ENCODE measurements at places on chromosomes 3 and 15.

DNA sequence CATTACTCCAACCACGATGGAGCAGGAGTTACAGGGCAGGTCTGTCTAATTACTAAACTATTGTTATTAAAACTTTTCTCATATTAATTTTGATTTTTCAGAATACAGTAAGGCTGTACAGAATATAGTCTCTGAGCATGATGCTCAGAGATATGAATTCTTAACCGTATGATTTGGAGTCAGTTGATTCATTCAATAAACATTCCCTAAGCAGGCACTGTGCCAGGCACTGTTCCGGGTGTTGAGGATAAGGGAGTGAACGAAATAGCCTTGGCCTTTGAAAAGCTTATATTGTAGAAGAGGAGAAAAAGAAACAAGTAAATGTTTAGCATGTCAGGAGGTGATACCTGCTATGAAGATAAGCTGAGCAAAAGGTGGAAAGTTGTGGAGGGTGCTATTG, 187.3 kb downstream of the KCNAB1 start:
- no peak for DNase-seq

GRCh38 chr3:143848704-143849103, 436 bp upstream of the SLC9A9 start:
- DNase-seq, result no peak

GRCh38 chr15:50224606-50225005, 40.9 kb downstream of the HDC start:
- DNase-seq, result no peak

DNA sequence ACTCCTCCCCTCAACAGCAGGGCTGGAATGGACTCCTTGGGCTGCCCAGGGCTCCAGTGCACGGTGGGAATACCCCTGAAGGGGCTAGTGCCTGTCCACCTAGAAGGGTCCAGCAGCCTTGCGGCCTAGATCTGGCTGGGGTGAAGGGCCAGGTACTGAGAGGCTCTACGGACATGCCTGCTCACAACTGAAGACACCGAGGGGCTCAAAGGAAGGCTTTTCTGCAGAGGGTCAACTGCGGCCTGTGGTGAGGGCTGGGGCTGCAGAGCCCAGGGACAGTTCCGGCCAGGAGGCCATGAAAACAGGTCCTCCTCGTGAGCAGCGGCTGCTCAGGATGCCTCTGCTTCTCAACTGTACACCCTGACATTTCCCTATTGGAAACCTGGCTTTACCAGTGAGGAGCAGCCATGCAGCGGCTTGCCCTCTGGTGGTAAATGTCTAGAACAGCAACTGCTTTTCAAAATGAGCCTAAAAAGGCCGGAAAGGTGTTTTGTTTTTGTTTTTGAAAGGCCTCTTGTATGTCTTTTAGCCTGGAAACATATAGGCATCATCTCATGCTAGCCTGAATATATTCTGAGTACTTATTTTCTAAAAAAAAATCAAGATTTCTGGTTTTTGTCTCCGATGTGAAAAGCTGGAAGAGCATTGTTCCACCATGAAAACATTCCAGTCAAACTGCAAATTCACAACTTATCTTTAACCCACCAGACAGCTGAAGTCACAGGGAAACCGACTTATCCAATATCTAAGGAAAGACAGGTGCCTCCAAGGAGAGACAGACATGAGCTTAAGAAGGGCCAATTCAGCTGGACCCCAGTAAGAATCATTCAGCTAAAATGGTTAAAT, 163.4 kb downstream of the KLF13 start:
- DNase-seq, result peak; percentile 63

DNA sequence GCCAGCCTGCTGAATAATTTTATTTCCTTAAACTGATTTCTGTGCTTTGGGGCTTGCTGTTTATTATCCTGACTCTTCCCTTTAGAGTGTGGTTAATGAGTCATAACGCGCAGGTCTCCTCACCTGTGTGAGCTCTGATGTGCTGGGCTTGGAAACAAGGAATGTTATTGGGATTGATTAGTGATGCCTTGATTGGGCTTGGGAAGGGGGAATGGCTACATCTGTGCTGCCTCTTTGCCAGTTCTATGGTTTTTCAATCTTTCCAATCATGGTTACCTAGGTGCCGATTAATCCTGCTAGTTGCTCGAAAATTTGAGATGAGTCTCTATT, 161.0 kb downstream of the THSD4 start:
- DNase-seq, result no peak

DNA sequence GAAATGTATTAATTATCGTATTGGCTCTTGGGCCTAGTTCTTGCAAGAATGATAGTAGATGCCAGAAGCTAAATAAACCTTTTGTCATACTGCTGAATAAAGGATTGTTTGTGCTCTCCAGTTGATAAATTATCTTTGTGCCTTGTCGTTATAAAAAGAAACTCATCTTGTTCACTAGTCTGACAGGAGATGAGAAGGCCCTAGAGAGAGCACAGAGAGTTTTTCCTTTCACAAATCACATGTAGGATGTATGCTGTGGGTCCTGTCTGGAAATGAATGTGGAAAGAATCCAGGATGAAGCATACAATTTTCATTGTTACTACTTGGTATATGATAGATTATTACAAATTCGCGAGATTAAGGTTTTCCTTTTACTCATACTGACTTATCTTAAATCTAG, 113.0 kb downstream of the NLGN1 start:
- no peak for DNase-seq

GRCh38 chr15:91468871-91469580, 369.0 kb downstream of the SV2B start:
- DNase-seq, result no peak

DNA sequence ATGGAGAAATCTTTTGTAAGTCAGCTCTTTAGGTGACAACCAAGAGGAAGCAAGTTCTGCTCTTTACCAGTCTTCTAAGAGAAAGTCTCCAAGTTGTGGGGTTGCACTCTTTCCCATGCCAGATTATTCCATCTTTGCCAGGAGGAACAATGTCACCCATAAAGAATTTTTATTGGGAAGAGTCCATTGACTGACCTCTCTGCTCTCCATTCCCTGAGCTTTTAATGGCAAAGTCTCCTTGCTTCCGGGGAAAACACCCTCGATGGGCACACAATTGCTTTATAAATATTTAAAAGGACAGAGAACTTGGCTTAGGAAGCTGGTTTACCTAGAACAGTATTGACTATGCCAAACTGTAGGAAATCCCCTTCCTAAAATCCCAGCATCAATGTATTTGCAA, 19.9 kb upstream of the UBE2E1 start:
- DNase-seq, result no peak

DNA sequence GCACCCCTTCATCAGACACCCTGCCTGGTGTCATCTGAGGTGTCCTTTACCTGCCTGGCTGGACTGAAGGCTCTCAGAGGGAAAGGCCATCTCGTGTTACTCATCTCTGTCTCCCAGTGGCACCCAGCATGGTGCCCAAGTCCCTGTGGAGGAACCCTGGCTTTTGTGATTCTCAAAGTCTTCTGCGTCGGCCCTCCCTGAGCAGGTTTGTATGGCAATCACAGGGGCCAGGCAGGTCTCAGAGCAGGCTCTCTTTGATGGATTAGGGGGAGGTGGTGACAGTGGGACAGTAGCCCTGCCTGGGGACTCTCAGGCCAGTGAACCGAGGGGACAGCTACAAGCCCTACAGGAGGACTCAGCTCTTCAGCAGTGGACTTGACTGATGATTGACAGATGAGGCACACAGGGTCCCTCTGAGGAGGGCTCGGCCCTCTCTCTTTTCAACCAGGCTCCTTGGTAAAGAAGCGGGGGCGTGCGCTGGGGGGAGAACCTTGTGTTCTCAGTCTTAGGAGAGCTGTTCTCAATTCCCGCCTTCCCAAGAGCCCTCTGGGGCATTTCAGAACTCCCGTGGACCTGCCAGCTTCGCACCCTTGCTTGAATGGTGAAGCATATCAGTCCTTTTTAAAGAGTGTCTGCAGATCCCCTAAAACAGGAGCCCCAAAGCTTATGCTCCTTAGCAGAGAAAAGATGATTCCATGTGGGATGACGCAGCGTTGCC, 108.3 kb downstream of the VGLL4 start:
- DNase-seq, result no peak

GRCh38 chr3:119898478-119899191, 116.7 kb downstream of the NR1I2 start:
- DNase-seq, result no peak

DNA sequence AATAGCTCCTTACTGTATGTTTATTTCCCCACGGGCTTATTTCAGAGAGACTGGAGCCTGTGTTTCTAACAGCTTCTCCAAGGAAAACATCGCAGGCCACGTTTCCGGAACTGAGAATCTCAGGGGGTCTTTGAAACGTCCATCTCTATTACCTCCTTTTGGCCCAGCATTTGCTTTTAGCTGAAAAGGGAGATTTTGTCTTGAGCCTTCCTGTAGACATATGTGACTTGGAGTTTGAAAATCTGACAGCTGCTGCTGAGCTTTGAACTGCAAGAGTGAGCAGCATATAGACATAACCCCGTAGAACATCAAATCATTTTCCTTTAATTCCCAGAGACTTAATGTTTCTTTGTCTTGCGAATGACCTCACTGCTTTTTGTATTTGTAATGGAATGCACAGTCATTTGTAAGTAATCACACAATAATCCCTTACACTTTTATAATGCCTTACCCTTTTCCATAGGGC, 54.6 kb downstream of the LPP start:
- no peak for DNase-seq

DNA sequence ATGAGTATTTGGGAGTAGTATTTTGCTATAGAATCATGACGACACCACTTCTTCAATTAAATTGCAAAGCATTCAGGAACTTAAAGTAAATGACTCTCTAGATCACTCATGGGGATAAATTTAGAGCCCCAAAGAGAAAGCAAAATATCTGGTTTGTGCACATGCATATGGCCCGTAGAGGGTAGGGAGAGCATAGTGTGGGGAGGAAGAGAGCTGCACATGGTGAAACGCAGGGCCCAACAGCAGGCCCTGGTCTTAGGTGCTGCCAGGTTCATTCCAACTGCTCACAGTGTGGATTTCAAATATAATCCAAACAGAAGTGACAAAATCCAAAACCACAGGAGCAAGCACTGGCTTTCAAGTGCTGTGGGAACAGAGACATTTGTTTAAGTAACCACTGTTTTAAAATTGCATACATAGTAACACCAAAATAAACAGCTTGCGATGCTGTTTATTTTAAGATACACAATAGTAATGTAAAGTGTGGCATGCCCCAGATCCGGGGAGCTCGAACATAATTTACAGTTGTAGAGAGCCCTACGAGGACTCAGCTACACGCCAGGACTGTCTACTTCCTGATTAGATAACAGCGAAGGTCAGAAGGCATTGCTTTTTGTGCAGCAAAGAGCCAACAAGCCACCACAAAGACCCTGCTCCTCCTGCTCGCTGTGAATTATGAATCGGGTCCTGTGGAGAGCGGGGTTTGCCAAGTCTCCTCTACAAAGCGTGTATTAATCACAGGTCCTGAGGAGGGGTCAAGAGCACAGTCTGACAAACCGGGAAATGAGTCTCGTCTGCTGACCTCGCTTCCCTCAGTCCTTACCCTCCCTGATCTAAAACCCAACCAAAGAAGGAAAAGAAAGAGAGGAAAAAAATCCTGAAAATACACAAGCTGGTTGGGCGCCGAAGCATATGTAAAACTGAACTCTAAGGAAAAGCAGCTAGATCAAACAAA, 80.6 kb downstream of the MEIS2 start:
- DNase-seq, result no peak

GRCh38 chr3:63364495-63364894, 86.4 kb downstream of the SYNPR start:
- no peak for DNase-seq

- DNase-seq, result no peak
Observed at GRCh38 chr15:32819448-32819847, 101.6 kb downstream of the GREM1 start.

- DNase-seq, result no peak
Observed at GRCh38 chr3:79810581-79810980, 42.8 kb upstream of the ROBO1 start.

GRCh38 chr3:109784285-109784684, 446.9 kb upstream of the DPPA4 start:
- DNase-seq, result no peak

- no peak for DNase-seq
Observed at GRCh38 chr3:102054543-102055080, 205.3 kb downstream of the NFKBIZ start.

DNA sequence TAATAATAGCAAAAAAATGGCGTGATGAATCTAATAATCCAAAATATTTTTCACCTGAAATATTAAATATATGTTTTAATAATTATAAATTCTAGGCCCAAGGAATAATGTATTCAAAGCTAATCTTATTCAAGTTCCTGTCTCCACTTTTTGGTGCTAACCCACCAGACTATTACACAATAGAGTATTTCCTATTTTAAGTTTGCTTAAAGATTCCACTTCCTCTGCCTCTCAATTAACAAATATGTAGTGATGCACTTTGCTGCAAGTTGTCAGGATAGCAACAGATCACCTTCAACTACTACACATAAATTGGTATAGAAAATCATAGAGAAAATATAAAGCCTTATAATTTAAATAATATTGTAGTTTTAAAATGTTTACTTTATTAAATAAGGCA, 467.5 kb downstream of the C3orf38 start:
- no peak for DNase-seq

GRCh38 chr3:126781406-126781805, 77.4 kb downstream of the CHCHD6 start:
- no peak for DNase-seq

DNA sequence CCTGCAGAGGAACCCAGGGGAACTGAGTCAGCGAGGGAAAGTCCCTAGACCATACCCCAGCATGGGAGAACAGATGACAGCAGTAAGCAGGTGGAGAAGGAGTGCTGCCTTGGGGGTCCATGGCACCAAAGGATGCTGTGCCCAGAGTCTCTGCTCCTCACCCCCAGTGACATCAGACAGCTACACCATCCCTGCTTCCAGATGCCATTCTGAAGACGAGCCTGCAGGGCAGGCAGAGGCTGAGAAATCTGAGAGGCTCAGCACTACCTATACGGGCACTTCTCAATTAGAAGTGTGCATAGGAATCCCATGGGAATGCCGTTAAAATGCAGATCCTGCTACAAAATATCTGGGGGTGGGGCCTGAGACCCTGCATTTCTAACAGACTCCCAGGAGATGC, 211.3 kb upstream of the NSMCE3 start:
- no peak for DNase-seq

DNA sequence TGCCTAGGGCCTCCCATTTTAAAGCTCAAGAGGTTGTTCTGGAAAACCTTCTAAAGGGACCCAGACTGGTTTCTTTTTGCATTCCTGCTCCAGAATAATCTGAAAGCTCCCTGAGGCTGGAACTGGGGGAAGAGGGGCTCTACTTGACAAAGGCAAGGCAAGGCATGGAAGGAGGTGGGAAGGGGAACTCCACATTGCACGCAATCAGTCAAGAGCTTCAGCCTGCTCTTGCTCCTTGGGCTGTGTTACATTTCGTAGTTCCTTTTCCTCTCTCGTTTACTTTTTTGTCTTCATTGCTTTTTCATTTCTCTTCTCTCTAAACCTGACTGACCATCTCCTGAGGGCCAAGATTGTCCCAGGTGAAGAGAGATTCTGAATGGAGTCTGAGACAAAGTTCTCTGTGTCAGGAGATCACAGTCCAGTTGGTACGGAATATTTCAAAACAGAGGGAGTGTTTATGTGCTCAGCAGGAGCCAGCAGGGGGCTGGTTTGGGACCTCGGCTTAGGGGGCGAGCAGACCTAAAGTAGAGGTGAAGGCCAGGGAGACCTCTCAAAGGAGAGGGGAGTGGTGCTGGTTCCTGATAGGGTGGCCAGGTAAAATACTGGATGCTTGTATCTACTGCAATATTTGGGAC, 6.0 kb upstream of the KCTD6 start:
- no peak for DNase-seq

- no peak for DNase-seq
Observed at GRCh38 chr15:59217876-59218498, 11.3 kb downstream of the LDHAL6B start.

Measured in CD4-positive, alpha-beta T cell treated with Interleukin-1 beta for 1 hour (primary cell).